Osteoblast (primary cell): ENCODE measurements at places on chromosomes 12 and 14. TPM values are rescaled to one million over a fixed set of nuclear protein-coding genes. Genes with fewer than 3 reads are reported as not detected.

PPP1R13B gene
- 3.3 and 4.4 TPM in 2 replicates for total RNA-seq

LPAR5 gene
- total RNA-seq, result under 0.01 TPM in 1 of 2 replicates, not detected in the other

PTGER2 gene
- total RNA-seq, result 2.9 and 3.3 TPM in 2 replicates

- DNase-seq, result no peak
Measured at GRCh38 chr14:101105045-101105444, 201.5 kb upstream of the RTL1 start.

DNA sequence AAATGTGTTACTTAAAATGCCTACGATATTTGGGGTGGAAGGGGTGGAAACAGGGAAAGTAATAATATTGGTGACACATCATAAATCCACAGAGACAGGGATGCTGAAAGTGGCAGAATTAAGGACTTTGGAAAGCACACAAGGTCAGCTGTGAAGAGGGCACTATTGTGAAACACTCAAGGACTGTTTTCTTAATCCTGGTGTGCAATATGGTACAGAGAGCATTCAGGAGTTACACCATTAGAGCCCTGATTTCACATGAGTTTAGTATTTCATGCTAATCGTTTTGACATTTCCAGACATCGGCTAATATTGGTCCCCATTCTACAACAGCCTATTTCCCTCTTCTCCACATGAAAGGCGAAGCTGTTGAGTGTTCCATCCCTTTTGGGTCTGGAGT lies 219.2 kb downstream of the MSRB3 start:
- no peak for DNase-seq

DNA sequence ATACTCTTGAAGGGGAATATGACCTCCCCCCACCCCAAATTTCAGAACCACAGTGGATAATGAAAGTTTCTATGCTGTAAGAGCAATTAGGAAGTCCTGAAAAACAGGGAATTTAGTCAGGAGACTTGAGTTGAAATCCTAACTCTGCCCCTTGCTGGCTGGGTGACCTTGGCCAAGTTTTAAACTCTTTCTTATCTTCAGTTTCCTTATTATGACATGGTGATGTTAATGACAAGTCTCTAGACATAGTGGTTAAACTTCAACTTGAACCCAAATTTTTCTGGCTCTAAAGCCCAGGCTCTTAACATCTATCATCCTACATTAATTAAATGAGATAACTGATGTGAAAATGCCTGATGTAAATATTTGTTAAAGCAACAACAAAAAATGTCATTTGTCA lies 325.9 kb downstream of the APAF1 start:
- DNase-seq, result no peak

- DNase-seq, result no peak
Measured at GRCh38 chr12:97452839-97453238, 9.8 kb upstream of the RMST start.

DNA sequence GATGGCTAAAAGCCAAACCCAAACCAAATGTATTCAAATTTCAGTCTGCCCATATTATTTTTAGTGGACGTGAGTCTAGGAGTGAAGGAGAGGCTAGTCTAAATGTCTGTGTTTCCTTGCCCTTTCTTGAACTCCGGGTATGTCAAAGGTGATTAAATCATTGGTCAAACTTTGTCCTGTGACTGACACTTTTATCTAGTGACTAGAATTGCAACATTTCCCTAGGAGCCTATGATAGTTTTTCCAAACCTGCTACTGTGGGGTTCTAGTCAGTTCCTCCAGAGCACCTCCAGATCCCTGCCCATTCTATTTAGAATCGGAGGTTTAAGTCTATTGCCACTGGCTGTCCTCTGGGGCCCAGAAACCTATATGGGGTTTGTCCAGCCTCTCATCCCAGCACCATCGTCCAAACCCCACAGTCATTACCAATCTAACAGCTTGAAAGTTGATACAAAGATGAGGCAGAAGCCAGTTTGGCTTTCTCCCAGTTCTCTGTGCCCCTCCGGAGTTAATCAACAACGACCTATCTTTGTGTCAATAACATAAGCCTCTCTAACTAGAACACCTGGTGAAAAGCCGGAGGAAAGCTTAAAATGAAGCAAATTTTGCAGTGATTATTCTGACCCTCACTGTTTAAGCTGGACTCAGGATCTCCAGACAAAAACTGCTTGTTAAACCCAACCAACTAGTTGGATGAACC lies 306.7 kb downstream of the ZFP36L1 start:
- no peak for DNase-seq

- no peak for DNase-seq
Measured at GRCh38 chr14:56331592-56332216, 213.5 kb downstream of the PELI2 start.

DNA sequence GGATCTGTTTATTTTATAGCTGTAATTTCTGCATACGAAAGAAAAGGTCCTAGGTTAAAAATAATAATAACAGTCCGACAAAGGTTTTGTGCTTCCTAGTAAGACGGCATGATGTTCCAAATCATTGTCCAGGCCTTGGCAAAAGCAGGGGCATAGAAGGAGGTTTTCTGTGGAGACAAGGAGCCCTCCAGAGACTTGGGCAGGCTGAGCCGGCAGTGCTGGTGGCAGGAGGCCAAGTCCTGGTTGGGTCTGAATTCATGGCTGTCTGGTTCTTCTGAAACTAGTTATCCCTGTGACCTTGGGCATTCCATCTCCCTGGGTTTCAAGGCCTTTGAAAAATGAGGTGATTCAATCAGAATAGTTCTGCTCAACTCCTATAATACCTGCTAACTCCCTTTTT lies 44.0 kb downstream of the KCNK13 start:
- no peak for DNase-seq
